LNCaP clone FGC (cell line): ENCODE measurements at places on chromosomes 12 and 14.

DNA sequence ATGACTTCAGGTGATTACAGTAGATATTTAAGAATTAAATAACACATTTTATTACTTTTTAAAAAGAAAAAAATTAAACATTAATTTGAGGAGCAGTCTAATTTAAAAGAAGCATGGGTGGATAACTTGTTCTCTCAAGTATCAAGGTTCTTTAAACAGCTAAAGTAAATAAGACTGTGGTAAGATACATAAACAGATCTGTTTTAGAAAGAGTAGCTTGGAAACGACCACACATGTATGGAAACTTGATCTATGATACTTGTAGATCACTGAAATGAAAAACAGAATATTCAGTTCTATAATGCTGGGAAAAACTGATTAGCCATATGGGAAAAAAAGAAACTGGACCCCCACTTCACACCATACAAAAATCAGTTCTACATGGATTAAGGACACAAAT lies 36.0 kb downstream of the TC2N start:
- DNase-seq, result no peak

DNA sequence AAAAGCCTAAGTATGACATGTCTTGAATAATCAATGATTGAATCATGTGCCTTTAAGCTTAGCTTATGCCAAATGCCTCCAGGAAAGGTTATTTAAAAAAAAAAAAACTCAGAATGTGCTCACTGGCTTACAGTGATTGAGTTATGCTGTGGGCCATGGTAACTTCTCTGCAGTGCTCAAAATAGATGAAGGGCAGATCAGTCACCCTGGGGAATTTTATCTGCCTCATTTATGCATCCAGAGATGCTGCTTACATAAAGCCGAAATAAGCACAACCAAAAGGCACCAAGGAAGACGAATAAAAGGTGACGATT lies 118.7 kb upstream of the MDM1 start:
- no peak for DNase-seq

DNA sequence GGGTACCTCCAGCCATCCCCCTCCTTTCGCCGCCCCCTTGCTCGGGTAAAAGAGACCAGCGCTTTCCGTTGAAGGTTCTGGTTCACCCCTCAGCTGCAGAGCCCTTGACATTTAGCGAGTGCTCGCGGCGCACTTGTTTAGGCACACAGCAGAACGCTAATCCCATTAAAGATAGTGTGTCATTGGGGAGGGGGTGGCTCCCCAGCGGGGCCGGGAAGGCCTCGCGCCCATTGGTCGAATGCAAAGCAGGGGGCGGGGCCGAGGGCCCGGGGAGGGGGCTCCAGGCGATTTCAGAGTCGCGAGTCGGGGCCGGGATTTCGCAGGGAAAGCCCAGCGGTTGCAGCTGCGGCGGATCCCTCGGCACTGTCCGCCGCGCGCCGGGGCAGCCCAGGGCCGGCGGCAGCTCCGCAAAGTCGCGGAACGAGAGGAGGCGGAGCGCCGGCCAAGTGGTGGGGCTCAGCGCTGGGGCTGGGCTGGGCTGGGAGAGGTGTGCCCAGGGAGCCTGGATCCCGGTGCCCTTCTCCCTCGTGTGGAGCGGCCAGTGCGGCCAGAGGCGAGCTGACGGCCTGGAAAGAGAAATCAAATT lies 122.9 kb downstream of the TSPAN9 start:
- DNase-seq, result no peak

- no peak for DNase-seq
Observed at GRCh38 chr14:87712396-87713090, 280.4 kb downstream of the GALC start.

DNA sequence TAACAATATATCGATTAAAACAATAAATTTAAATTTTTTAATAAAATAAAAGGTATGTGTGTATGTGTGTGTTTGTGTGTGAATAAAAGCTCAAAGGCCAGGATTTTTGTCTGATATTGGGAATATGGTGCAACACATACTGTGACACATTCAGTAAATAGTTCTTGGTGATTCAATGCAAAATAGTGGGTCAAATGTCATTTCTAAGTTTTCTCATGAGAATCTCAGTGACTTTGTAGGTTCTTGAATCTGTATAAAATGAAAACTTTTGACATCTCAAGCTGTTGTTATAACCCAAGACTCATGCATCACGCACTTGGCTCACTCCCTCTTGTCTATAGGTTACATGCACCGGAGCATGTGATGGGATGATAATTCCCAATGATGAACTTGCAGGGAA lies 16.2 kb upstream of the MED6 start:
- DNase-seq, result no peak

- no peak for DNase-seq
Observed at GRCh38 chr12:113061061-113061694, 4.6 kb downstream of the DTX1 start.

- DNase-seq, result no peak
Observed at GRCh38 chr14:58824106-58824505, 186.3 kb downstream of the DACT1 start.

- DNase-seq, result no peak
Observed at GRCh38 chr14:90382491-90383125, 14.2 kb upstream of the CALM1 start.

DNA sequence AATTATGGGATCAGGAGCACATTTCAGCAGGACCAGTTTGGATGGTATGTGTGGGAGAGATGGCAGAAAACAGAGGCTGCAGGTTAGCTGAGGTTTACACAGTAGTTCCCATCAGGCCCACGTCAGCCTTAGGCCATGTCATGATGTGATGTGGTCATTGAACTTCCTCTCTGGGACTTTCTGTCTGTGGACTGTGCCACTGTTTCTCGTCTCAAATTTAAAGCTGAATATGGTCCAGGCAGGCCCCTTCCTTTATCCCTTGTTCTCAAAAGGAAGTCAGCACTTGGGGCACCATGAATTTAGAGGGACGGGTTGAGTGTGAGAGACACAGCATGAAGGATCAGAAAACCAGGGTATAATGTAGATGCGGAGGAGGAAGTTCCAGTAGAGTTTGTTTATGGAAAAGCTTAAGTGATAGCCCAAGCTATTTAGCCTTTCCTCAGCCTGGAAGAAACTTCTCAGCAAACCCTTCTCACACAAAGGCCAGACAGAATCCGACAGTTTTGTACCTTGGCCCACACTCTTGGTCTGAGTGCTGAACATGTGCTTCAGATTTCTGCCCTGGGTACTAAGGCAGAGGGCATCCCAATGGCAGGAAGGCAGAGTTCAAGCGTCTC lies 3.6 kb upstream of the IGFBP6 start:
- no peak for DNase-seq

- DNase-seq, result peak; percentile 94
Observed at GRCh38 chr12:13390381-13390861, 193.9 kb downstream of the EMP1 start.

DNA sequence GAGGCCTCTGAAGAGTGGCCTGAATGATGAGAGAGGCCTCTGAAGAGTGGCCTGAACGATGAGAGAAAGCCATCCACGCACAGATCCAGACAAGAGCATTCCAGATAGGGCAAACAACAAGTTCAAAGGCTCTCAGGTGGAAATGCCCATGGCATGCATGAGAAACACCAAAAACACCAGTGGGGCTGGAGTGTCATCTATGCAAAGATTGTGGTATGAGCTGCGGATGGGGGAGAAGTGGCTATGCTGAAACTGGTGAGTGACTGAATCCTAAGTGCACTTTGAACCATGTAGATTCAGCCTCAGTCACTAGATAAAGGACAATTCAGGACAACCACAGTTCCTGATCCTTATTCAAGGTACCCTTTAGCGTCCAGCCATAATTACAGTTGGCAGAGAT lies 79.4 kb upstream of the GZMB start:
- no peak for DNase-seq

- DNase-seq, result no peak
Observed at GRCh38 chr14:104925855-104926609, 1.4 kb downstream of the PLD4 start.

DNA sequence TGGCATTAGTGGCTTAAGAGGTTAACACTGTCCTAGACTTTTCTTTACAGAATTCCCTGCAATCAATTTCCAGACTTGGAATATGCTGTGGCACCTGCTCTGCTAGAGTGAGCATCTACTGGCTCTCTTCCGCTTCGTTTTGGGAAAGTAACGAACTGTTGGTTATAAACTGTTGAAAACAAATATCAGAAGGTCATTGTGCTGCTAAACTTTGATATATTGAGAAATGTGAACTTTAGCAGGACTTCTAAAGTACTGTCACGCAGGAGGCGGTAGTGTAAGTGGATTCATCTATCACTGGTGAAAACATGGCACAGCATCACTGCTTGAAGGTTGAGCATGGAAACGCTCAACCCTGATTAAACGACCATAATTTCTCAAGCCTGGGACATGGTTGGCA lies 348.9 kb downstream of the FLRT2 start:
- DNase-seq, result no peak
